Mesenchymal stem cell (in vitro differentiated cells and primary cell): ENCODE measurements at places on chromosomes 5 and 9.

DNA sequence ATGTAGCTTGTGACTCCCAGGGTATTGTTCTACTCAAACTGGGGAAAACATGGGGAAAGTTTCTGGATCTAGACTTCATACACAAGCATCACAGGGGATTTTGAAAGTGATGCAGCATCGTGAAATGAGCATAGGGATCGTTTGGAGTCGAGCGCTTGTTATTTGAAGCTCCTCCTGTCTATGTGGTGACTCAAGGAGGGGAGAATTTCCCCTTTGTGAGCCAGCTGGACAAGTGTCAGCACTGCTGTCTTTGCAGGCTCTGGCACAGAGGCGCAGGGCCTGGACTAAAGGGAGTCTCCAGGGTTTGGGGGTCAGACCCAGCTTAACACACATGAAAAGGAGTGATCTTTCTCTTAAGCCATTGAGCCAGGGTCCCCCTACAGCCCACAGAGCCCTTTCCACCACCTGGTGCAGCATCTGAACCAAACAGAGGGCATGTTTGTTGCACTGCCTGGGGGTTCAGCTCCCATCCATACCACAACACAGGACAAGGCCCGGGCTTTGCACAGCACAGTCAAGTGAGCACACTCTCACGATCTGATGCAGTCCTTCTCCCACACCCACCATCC, 51.0 kb downstream of the IRF1 start:
- peak; percentile 98 for DNase-seq

DNA sequence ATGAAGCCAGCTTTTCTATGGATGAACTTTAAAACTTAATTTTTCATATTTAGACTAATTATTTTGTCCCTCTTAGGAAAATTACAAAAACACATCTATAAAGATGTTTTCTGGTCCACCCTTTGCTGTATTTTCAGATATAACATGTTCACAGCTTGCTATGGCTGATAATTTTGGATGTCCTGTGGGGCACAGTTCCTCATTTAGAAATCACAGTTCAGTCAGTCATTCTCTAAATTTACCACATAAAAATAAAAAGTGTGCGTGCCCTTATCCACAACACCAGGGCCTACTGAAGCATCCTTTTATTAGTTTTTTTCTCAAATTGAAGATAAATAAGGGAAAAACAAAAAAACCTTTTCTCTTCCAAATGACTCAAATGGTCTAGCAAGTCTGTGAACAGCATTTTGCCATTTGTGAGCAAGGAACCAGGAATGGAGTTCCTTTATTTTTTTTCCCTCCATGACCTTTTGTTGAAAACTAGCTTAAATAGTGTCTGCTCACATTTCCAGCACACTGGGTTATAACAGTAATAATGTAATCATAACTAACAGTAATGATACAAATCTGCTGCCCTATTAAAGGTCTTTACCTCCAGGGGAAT, 87.1 kb downstream of the CEMIP2 start:
- peak; percentile 46 for DNase-seq

DNA sequence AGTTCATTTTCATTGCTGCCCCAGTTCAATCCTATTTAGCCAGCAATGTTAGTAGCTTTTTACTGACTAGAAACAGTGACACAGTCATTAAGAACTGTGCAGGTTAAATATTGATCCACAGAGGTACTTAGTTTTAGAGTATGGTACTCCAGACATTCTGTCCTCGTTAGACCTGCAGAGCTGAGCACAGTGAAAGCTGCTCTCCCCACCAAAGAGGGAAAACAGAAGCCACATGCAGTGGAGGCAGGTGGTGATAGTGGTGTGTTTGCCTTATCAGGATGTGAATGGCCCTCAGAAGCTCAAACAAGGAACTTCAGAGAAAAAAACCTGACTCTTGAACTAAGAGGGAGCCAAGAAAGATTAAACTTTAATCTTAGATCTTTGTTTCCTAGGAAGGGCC, 75.5 kb downstream of the UNC13B start:
- no peak for DNase-seq

GRCh38 chr5:112604732-112605630, 132.7 kb upstream of the APC start:
- no peak for DNase-seq
